ENCODE measurements at places on chromosomes 3 and 15.

GRCh38 chr3:149808209-149808829, 4.7 kb upstream of the RNF13 start:
- peak; percentile 21 for DNase-seq

- DNase-seq, result no peak
These were observed 58.4 kb upstream of the POLG start for GRCh38 chr15:89393056-89393455.

DNA sequence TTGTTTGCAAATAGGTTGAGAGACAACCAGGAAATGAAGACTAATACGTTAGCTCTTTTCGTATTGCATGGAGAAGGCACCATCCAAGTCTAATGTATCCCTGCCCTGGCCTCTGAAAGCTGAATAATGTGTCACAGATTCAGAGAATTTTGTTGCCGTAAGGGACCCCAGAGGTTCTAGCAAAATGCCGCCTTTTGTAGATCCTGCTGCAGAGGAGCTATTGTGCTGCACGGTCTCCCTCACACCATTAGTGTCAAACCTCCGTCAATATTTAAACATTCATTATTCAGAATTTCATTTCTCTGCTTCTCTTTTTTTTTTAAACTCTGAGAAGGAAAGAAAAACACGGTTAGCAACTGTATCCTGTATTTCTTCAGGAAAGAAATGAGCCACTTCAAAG, 238.7 kb downstream of the EPHB1 start:
- no peak for DNase-seq

- no peak for DNase-seq
These were observed 6.3 kb downstream of the GORASP1 start for GRCh38 chr3:39101022-39101689.

GRCh38 chr15:65211482-65211982, 259 bp upstream of the CILP start:
- no peak for DNase-seq

- DNase-seq, result no peak
These were observed 3.1 kb downstream of the KAT2B start for GRCh38 chr3:20043396-20043795.

- no peak for DNase-seq
These were observed 234.3 kb upstream of the IGF1R start for GRCh38 chr15:98413933-98414546.

DNA sequence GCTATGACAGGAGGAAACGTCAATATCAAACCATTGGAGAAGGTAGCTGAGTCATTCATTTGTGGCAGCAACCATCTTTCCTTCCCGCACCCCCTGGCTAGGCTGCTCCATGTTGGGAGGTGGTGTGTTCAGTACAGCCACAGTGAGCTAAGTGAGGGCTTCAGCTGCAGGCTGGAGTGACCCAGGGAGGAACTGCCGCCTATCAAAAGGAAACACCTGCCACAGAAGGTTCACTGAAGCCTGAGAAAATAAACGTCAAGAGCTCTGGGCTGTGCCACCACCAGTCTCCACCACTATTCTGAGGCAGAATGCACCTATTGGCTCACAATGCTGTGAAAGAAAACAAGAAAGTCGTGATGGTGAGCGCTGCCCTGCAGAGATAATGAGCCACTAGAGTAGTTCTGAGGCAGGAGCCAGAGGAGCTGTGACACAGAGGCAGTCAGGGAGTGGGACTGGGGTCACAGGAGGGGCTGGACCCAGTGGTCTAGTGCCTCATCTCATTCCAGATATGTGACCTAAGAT, 34.8 kb upstream of the CD47 start:
- DNase-seq, result no peak

DNA sequence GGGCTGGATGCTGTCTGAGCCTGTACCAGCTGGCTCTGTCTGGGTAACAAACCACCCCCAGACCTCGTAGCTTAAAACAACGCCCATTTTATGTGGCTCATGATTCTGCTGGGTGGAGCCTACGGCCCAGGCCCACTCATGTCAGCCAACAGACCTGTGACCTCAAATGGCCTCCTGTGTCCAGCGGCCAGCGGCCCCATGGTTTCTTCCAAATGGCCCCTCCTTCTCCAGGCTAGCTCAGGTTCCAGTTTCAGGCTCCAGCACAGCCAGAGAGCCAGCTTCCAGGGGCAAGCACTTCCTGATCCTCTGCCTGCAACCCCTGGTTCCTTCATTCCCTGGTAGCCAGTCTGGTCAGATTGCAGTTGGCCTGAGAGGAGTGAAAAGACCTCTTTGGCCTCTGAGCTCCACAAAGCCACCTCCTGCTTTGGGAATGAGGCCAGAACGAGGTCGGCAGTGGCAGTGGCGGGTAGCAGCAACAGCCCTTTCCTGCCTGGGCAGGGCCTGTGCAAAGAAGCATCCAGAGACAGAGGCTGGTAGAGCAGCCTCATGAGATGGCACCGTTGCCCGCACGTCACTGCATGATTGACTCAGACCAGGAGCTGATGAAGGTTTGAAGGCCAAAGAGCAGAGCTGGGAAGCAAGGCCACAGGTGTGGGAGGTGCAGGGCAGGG, 21.0 kb upstream of the PLXNA1 start:
- no peak for DNase-seq

- no peak for DNase-seq
These were observed 1.7 kb upstream of the COL7A1 start for GRCh38 chr3:48596676-48597407.

DNA sequence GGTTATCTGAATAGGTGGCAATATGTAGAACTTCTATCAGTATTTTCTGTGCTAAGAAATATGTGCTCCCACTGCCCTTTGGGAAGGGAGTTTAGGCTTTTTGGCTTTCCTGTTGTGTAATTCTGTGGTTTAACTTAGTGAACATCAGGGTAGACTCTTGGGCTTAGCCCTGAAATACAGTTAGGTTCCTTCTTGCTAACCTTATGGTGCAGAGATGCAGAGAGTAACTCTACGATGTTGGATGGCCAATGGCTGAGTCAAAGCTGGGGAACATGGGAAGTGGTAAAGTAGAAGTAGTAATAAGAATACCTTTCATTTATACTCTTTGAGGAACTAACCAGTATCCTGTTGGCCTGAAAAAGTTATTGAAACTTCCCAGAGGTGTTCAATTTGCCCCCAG, 80.8 kb upstream of the IL12A start:
- no peak for DNase-seq

All from stimulated activated CD8-positive, alpha-beta memory T cell treated with anti-CD3 and anti-CD28 coated beads, Interleukin-7, amount 100 ng/mL, for 24 hours (primary cell).